ENCODE measurements at places on chromosomes 12 and 14.

DNA sequence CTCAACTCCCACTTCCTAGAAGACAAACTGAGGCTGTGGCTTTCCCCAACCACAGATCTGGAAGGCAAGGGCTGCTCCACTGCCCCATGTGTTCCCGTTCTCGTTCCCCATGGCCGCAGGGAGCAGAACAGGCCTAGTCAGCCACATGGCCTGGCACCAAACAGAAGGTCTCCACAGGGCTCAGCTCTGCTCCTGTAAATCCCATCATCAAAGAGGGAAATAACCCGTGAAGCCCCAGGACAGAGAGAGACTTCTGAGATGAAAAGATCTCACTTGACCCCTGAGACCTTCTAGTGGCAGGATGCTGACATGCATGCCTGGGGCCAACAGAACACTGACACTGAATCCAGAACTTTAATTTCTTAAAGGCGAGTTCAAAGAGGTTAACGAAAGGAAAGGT, 68.9 kb downstream of the BCL11B start:
- no peak for DNase-seq

DNA sequence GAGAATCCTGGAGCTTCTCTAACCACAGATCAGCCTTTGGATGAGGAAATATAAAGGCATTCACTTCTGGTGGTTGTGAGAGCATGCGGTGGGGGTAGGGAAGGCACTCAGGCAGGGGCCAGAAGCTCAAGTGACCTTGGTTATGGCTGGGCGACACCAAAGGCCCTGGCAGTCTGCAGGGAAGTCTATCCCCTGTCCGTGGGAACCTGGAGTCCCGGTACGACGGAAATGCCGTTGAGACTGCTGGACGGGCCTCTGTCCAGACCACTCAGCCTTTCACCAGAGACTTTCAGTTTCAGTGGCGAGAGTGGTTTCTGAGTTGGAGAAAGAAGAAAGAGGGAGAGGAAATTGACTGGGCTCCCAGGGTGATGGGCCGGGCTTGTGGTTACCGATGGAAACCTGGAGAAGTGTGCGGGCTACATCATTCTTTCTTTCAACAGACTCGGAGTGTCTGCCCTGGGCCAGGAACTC, 20.9 kb downstream of the ISCA2 start:
- DNase-seq: no peak

- no peak for DNase-seq
Measured at GRCh38 chr14:72920008-72920407, 6.3 kb upstream of the DCAF4 start.

DNA sequence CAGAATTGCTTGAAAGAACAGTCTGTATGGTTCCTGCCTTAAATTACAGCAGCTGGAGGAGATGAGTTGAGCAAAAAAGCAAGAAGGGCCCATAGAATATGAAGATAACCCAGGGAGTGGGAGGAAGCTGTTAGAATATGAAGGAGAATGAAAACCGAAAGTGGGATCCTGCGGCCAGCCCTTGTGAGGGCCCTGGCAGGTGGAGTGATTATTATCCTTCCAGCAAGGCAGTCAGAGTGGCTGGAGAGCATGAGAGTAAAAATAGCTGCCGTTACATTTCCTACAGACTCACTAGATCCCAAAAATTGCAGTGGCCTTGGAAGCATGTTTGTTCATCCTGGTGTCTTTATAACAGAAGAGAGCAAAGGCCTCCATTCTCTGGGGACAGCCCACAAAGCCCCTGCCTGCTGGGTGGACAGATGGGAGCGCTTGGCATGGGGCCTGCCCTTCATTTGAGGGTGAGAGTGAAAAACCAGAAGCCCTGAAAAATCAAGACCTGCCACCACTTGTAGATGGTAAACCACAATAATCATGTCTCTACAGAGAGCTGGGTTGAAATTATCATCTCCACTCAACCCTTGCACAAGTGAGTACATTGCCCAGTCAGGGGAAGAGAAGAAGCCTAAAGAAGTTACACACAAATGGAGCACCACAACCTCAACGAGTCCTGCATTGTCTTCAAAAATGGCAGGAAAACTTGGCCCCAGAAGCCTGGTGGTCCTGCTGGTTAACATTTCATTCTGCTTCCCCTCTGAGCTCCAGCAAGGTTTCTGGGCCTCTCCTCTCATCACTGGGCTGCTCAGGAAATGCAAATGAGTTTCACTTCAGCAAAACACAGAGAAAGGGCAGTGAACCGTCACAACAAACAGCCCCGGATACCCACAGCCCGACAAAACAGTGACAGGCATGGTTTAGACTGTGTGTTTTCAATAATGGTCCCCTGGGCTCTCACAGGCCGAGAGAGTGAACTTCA, 20.5 kb downstream of the ZDHHC22 start:
- DNase-seq: no peak

DNA sequence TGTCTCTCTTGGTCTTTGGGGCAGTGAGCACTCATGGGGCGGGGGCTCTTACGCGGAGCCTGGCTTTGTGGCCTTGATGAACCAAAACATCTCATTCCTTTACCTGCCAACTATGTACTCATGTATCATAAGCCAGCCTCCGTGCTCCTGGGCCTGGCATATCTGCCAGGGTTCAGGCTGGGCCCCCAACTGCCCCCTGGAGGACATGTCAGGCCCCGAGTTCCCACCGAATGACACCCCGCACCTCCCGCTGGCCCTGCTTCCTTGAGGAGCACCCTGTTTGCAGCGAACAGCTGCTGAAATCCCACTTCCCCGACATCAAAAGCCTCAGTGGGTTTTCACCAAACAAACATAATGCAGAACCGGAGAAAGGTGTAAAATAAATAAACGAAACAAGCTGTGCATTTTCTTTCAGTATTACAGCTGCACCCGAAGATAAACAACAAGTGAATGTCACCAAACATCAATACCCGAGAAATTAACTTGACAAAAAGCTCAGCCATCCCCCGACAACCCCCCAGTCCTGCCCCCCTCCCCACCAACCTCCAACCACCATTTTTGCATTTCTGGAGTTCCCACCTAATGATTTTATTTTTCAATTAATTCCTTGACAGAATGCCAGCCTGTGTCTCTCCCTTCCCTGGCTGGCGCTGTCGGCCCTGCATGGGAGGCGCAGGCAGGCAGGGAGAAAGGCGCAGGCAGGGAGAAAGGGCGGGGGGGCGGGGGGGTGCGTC, 139.2 kb downstream of the RBM19 start:
- no peak for DNase-seq

GRCh38 chr12:114319422-114319821, 86.5 kb downstream of the TBX5 start:
- DNase-seq: no peak

DNA sequence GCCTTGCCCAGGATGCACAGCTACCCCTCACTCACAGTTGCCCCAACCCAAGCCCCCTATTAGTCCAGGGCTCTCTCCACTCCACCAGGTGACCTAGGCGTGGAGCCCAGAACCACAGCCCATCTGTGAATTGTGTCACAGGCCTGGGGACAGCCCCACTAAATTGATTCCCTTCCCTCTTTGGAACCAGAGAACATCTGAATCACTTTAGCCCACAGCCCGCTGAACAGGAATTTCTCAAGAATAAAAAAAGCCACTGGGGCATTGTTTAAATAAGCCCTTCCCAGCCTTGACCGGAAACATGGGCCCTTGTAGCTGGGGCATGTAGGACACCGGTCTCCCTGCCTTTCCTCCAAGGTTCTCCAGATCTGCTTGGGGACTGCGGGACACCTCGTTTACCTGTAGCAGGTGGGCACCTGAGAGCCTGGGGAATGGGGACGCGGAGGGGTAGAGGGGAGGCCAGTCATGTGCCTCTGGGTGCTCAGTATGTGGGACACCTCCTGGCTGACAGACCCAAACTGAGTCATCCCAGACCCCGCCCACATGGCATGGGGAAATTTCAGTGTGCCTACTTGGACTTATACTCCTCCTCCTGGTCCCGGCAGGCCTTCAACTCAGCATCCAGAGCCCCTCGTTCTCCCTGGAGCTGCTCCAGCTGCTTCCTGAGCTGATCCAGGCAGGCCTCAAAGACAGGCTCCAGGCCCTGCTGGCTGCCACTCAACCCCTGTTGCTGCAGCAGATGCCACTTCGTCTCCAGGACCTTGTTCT, 1.3 kb downstream of the KRT78 start:
- no peak for DNase-seq

- DNase-seq: no peak
Measured at GRCh38 chr12:60191676-60192359, 596.0 kb downstream of the SLC16A7 start.

GRCh38 chr12:53518381-53518780, 11.1 kb upstream of the NPFF start:
- DNase-seq: no peak

DNA sequence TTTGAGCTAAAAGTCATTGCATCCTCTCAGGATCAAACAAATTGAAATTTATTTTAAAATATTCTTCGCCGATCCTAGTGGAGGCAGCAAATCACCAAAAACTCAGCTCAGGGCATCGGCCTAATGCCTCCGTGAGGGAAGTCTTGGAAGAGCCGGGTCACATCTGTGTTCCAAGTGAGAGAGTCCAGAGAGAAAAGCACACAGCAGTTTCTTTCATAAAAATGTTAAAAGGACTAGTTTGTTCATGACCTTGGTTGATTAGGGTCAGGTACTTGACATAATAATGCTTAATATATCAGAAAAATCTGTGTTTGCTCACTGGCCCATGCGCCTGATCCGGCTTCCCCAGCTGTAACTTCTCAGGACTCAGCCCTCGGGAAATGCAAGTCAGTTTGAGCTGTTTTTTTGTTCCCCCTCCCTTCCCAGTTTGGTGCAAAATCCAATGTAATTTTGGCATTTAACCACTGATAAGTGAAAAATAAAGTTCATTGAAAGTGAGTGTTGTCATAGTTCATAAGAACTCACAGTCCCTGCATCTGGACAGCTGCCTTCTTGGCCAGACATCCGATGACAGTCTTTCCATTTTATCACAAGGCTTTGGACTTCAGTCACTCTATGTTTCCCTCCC, 161.7 kb downstream of the CAND1 start:
- no peak for DNase-seq

DNA sequence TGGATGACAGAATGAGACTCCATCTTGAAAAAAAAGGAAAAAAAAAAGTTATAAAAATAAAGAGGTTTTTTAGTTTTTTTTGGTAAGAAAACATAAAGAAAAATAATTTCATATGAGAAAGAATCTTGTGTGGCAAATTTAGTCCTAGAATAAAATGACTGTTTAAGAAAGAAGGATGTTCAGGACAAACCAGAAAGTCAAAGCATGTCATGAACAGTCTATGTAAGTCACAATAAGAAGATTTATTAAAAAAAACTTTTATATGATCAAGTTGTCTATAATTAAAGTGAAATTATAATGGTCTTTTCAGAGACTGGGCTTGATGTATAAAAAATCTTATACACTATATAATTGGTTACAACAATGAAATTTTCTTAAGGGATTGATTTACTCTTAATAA, 68.1 kb upstream of the HECTD1 start:
- DNase-seq: no peak

GRCh38 chr12:26277506-26278246, 82.3 kb downstream of the SSPN start:
- DNase-seq: no peak

GRCh38 chr12:62003701-62004100, 256.5 kb upstream of the USP15 start:
- no peak for DNase-seq

GRCh38 chr12:30181334-30181733, 397.6 kb upstream of the TMTC1 start:
- DNase-seq: no peak

- no peak for DNase-seq
Measured at GRCh38 chr14:60642270-60643140, 6.8 kb downstream of the SIX1 start.

DNA sequence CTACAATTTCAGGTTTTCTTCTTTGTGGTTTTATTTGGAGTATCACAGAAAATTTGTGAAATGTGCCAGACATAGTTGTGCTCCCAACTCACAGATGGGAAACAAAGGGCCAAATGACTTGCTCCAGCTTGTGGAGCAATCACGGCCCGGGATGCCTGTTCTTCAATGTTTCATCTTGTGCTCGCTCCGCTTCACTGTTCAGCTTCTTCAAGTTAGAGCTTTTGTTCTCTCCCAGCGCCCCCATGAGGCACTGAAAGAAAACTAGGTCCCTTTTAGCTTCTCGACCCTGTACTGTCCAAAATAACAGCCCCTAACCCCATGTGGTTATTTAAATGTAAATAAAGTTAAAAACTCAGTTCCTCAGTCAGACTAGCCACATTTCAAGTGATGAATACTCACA, 187.9 kb upstream of the STXBP6 start:
- no peak for DNase-seq

GRCh38 chr12:124994437-124994975, 1.1 kb downstream of the BRI3BP start:
- no peak for DNase-seq
